ENCODE measurements at places on chromosomes 13 and 19.
A peak's percentile ranks its signal among the peaks of the same experiment; 100 is the strongest.

GRCh38 chr19:55344444-55344843 is 4.8 kb downstream of the KMT5C start:
- DNase-seq, result peak; percentile 40

- DNase-seq, result no peak
These were observed 4.9 kb upstream of the ZC3H13 start for GRCh38 chr13:46057256-46058015.

DNA sequence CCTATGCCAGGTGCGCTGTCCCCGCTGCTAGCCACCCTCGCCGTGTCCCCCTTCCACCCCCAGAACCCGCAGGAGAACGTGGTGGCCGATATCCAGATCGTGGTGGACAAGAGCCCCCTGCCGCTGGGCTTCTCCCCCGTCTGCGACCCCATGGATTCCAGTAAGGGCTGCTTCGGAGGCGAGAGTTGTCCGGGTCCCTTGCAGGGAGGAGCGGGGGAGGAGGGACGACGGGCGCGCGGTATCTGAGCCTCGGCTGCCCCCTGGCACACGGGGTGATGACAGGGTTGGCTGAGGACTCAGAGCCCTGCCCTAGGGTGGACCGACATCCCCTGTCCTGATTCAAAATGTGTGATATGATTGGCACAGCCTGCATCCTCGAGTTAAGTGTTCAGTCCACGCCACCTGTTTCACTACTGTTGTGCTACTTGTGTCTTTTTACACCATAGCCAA is 653 bp downstream of the MVB12A start:
- no peak for DNase-seq

- no peak for DNase-seq
These were observed 36.8 kb upstream of the PSG9 start for GRCh38 chr19:43306097-43306496.

DNA sequence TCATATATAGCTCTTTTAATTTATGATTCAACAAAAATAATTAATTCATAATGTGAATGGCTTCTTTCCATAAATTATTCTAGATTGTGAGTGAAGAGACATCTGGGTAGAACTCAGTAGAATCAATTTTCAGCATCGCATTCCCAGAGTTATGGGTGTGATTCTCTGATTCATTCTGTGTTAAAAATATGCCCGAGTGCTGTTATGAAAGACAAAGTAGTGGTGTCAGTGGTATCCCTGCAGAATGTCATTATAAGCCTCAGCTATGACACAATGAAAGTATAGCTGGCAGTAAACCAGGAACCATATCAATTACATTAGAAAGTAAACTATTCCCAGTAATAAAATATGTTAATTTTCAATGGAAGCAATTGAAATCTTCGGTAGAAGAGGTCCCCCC is 480.5 kb upstream of the SLITRK1 start:
- DNase-seq, result peak; percentile 12

- peak; percentile 82 for DNase-seq
These were observed 31.9 kb upstream of the FEM1A start for GRCh38 chr19:4759388-4760284.

DNA sequence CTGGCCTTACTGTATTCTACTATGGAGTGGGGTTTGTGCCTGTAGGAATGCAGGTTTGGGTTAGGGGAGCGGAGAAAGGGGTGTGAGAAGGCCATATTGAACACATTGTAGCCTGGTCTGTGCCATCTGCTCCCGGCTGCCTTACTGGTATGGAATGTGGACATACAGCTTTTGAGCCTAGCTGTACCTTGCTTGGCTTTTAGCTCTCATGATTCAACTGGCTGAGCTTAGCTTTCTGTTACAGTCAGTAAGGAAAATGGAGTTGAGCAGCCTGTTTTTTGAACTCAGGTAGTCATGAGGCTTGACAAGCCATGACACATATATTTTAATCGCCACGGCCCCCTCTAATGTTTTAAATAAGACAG is 41.6 kb downstream of the ARHGAP35 start:
- peak; percentile 49 for DNase-seq

GRCh38 chr19:55601084-55601483 is 996 bp downstream of the ZNF524 start:
- DNase-seq, result no peak

DNA sequence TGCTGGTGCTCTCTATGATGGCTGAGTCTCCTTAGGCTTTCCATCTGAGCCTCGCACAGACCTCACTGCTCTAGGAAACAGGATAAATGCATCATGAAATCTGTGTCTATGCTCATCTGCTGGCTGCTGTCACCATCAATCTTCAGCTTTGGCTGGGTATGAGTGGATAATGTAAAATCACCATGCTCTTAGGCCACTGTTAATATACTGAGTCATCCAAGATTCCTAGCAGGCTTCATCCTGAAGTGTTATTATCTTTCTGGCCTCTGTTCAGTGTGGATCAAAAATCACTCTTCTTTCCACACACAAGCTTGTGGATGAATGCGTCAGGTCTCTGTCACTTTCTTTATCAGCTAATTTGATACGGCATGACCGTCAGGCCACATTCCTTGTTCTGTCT is 317.4 kb downstream of the NALCN start:
- no peak for DNase-seq

GRCh38 chr19:33904681-33905080 is 108.0 kb downstream of the KCTD15 start:
- DNase-seq, result peak; percentile 29

DNA sequence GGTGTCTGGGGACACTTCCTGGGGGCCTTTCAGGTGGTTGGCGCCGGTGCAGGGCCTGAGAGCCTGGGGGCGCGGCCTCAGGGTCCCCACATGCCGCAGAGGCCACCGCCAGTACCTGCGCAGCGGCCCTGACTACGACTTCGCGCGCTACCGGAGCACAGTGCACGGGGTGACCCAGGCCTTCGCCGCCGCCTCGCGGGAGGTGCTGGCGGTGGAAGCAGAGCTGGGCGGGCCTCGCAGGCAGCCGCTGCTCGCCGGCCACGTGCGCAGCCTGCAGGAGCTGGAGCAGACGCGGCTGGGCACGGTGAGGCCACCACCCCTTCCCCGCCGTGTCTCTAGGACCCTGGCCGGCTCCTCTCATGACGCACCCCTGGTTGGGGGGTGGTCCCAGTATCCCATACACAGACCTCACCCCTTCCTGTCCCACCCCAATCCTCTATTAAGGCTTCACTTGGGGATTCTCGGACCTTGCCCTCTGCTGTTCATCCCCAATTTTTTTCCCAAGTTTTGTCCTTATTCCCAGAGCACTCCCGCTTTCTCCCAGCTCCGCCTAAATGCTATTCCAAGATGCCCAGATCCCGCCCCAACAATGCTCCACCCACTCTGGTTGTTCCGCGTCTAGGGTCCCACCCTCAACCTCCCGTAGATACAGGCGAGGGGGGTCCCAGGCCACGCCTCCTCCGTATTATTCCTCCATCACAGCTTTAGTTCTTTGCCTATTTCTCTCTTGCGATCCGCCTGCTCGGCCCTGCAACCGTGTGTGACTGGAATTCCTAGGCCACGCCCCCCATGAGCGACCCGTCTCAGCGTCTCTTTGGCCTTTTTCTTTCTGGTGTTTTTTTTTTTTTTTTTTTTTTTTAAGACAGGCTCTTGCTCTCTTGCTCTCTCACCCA is 1.0 kb downstream of the REX1BD start:
- peak; percentile 48 for DNase-seq

DNA sequence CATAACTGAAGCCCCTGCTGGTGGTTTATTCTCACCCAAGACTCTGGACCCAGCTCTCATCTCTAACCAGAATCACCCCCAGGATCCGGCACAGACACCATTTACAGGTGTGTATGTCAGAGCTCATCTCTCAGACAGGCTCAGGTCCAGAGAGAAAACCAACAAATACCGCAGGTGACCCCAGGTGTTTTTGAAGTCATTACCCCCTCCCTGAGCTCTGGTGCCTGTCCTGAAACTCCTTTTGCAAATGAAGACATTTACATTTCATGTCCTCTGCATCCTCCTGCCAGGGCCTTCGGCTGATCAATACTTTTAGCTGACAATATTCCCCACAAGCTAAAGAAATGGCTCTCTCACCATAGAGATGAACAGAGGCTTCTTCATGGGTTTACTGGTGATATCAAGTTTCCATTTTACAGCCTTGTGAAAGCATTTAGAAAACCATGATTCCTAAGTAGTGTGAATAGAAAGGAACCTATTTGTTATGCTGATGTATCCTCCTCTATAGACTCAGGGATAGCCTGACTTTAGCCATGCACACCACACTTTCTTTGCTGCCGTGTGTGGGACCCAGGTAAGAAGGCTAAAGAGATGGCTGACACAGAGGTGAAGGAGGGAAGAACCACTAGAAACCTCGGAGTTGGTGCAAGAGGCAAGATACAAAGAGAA is 131.3 kb downstream of the KCTD15 start:
- DNase-seq, result no peak

- DNase-seq, result no peak
These were observed 33.7 kb upstream of the C13orf46 start for GRCh38 chr13:114007566-114007965.

- peak; percentile 38 for DNase-seq
These were observed 5.7 kb downstream of the COMP start for GRCh38 chr19:18785179-18786124.

- DNase-seq, result peak; percentile 45
These were observed 4.6 kb downstream of the RNASEH2B start for GRCh38 chr13:50914176-50914700.

GRCh38 chr13:80666782-80667552 is 326.0 kb upstream of the SPRY2 start:
- peak; percentile 32 for DNase-seq

DNA sequence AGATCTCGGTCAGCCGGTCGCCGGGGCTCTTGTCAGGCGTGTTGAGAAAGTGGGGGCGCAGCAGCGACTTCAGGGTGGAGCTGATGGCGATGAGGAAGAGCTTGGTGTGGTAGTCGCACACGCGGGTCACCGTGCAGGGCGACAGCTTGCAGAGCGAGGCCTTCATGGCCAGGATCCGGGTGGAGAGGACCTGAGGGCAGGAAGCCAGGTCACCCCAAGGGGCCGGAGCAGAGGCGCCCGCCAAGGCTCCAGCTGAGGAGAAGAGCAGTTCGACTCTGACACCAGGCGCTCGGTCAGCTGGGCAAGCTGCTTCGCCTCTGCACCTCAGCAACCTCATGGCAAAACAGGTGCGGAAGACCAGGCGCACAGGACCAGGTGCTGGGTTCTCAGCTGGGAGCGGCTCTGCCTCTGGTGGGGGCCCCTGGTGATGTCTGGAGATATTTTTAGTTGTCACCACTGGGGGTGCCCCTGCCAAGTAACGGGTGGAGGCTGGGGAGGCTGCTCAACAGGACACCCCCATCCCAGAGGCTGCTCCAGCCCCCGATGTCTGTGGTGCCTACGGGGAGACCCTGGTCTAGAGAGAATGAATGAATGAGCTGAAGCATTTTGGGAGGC is 15.9 kb downstream of the CFD start:
- DNase-seq, result no peak

DNA sequence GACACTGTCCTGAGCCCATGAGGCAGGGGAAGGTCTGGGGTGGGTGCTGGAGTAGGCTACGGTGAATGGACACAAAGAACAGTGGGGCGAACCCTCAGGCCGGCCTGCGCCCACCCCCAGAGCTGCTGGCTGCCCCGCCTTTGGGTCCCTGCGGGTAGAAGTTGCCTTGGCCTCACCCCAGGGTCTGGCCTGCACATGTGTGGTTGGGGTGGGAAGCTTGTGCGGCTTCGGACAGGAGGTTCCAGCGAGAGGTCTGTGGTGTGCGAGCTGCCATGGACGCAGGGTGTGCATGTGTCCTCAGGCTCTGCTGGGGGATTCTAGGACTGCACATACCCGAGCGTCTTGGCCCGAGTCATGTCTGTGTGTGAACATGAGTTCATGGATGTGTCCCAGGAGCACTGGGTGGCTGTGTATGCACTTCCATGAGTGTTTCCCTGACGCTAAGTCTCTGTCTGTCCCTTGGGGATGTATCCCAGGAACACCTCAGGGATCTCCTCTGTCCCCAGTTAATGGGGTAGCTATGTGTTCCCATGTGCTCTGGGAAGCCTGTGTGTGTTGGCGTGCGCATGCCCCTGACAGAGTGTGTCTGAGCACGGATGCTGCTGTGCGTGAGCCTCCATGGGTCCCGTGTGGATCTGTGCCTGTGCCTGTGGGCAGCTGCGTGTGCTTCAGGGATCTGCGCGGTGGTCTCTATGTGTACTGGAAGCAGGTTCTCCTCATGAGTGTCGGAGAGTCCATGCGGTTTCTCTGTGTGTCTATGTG is 20.8 kb upstream of the POU2F2 start:
- no peak for DNase-seq

- no peak for DNase-seq
These were observed 8.7 kb downstream of the GPX4 start for GRCh38 chr19:1112268-1113029.

DNA sequence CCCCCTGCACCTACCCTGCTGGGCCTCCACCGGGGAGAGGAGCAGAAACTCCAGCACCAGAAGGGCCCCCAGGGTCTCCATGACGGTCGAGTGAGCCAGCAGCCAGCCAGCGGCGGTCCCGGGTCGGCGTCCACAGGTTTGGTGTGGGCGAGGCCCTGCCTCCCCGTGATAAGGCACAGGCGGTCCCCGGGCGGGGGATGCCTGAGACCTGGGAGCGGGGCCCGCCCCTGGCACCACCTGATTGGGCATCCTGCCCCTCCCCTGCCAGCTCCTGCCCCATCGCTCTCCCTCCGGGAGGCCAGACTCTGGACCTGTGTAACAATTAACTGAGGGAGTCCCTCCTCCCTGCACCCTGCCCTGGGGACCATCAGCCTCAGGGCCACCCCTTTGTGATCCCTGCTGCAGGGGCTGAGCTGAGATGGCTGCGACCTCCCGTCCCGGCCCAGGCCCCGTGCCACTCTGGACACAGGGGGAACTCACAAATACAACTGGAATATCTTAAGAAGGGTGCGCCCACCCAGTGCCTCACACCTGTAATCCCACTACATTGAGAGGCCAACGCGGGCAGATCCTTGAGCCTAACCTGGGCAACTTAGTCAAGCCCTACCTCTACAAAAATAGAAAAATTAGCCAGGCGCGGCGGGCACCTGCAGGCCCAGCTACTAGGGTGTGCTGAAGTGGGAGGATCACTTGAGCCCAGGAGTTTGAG is at the start of gene SMIM24:
Gene SMIM24 (minus strand): TSS at position 143 of the 709 bp plus-strand sequence. CDS start 62 bp downstream, at position 81.
- no peak for DNase-seq

Data from fibroblast of lung (primary cell).